ENCODE measurements at places on chromosomes 16 and 17.

- no peak for DNase-seq
Measured at GRCh38 chr16:51538707-51539498, 387.8 kb upstream of the SALL1 start.

GRCh38 chr17:6402258-6402657 lies 32.7 kb downstream of the AIPL1 start:
- DNase-seq, result no peak

- DNase-seq, result no peak
Measured at GRCh38 chr16:49460786-49461470, 87.3 kb downstream of the C16orf78 start.

DNA sequence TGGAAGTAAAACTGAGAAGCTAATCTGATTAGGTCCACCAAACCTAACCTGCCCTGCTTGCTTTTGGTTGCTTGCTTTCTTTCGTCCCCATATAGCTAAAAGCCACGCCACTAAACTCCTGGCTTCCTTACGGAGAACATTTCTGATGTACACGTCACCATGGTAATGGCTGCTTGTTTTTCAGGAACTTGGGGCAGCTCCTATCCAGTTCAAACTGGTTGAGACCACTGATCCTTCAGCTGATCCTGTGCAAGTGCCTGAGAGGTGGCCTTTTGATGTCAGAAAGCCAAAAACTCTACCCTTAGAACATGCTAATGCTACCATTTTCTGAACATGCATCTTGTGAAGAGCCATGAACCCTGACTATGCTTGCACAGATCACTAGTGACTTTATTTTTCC lies 14.4 kb upstream of the DHRS7C start:
- no peak for DNase-seq

DNA sequence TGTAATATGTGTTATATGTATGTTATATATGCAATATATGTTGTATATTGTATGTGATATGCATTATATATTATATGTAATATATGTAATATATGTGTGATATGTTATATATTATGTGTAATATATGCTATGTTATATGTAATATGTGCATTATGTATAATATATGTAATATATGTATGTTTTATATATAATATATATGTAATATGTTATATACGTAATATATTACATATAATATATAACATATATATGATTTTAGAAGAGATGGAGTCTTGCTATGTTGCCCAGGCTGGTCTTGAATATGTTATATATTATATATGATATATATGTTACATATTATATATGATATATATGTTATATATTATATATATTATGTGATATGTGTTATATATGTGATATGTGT lies 65.5 kb upstream of the DNAH17 start:
- no peak for DNase-seq

DNA sequence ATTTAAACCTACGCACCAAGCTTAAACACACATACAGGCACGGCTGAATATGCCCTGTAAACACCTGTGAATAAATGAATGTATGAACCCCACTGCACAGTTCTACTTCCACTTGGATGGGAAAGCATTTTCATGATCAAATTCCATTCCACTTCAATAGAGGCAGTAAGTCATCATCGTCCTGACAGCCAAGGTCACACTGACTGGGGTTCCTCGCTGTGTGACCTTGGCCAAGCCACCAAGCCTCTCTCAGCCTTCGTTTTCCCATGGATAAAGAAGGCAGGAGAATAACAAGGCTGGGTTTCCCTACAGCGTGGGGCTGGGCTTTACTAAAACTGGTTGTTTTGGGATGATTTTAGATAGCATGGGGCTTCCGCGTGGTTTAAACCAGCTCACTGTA lies 82.8 kb downstream of the TBC1D16 start:
- no peak for DNase-seq

- DNase-seq, result peak; percentile 30
Measured at GRCh38 chr16:87806641-87807546, 41.1 kb upstream of the KLHDC4 start.

Data from CD4-positive, alpha-beta T cell treated with Interleukin-15 for 4 hours (primary cell).